Renal cortical epithelial cell (primary cell): ENCODE measurements at places on chromosomes 3 and 15. TPM values are rescaled to one million over a fixed set of nuclear protein-coding genes. Genes with fewer than 3 reads are reported as not detected.

- DNase-seq: peak; percentile 91
These were observed 11.1 kb downstream of the RUVBL1 start for GRCh38 chr3:128112357-128112968.

DNA sequence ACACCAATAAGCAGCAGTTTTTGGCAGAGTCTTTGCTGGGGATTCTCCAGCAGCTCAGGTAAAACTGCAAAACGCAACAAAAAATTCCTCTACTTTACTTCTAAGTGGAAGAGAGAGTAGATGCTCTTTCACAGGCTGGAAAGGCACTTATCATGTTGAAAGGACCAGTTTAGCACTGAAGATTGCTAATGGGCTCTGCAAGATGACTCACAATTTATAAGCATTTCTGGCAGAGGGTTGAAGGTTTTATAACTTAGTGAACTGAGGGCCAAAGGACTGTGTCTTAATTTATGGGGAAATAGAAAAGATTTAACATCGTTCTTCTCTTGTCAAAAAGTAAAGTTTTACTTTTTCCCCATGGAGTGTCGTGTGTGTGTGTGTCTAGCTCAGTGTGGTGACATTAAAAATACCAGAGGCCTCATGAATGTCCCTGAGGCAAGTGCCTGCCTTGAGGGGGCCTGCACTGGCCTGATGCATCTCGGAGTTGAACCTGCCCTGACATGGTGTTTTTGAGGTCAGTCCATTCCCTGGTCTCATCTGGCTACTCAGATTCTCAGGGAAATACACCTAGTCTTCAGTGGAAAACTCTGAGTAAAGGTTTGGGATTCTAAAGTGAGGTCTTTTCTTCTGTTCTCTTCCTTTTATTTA lies 1092.0 kb downstream of the NAALADL2 start:
- DNase-seq: peak; percentile 38

- DNase-seq: peak; percentile 62
These were observed 54.4 kb downstream of the ERC2 start for GRCh38 chr3:56413911-56414310.

DNA sequence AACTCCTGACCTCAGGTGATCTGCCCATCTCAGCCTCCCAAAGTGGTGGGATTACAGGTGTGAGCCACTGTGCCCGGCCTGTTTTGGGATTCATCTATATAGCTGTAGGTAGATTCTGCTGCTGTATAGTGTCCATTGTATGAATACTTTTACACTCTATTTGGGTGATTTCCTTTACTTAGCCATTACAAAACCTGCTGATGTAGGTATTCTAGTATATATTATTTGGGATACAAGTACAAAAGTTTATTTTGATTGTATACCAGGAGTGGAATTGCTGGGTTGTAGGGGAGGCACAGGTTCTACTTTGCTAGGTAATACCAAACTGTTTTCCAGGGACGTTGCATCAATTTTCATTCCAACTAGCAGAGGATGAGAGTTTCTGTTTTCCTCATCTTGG lies 9.5 kb upstream of the OXSR1 start:
- DNase-seq: no peak

DNA sequence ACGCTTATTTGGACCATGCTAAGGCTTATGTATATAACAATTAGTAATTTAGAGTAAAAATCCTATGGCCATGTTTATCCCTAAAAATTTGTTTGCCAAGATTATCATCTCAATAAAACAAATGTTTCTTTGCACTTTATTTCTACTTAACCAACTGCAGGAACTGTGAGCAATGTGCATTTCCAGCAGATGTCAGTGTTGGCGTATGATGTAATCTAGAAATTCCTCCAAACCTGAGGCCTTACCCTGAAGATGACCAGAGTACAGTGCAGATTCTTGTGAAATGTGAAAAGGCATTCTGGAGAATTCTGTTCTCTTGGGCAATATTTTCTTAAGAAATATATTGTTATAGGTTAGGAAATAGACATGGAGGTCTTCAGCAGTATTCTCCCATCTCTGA lies 205.9 kb downstream of the MBNL1 start:
- DNase-seq: peak; percentile 71

GRCh38 chr3:52014613-52015012 lies 18.9 kb upstream of the RPL29 start:
- no peak for DNase-seq

The SPINK8 gene
- not detected in 2 replicates for total RNA-seq

DNA sequence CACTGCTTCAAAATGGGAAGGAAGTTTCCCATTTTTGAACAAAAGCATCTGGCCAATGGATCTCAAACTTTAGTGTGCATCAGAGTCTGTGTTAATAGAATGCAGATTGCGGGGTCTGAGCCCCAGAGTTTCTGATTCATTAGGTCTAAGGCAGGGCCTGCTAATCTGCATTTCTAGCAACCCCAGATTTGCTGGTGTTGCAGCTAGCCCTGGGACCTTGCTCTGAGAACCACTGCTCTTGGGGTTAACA lies 30.7 kb upstream of the USP3 start:
- DNase-seq: no peak

GRCh38 chr3:125055913-125056745 lies at the start of gene HEG1:
Gene HEG1 (minus strand): TSS chr3:125055997. CDS start chr3:125055890, 107 bp downstream.
- peak; percentile 19 for DNase-seq

DNA sequence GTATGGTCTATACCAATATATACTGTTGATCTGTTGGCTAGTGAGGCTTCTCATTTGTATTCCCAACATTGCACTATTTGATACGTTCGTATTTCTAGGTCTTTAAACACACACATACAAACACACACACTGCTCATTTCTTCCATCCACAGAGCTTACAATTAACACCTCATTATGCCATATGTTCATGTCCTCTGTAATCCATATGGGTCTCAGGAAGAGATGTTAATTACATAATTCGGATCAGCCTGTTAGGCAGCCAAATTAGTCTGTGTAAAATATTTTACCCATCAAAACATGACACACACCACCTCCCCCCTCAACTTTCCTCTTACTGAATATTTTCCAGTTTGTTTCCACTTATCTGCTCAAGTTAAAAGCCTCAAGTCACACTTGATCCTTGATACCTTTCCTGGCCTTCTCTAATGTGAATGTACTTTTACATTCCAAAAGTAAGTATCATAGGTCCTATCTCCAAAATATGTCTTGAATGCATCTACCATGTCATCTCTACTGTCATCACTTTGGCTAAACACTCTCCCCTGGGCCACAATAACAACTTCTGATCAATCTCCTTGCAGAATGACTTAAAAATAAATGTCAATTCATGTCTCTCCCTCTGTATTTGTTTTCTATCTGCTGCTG lies 28.2 kb downstream of the EOGT start:
- DNase-seq: no peak

- DNase-seq: no peak
These were observed 267.7 kb downstream of the CHL1 start for GRCh38 chr3:464255-464654.

The PPARG gene
- 11.1 and 11.3 TPM in 2 replicates for total RNA-seq
